ENCODE measurements at places on chromosomes 12 and 14. TPM values are rescaled to one million over a fixed set of nuclear protein-coding genes. Genes with fewer than 3 reads are reported as not detected.

The PLEKHH1 gene
- 5.2 TPM for total RNA-seq

The CLEC4C gene
- not detected for total RNA-seq

The ESR2 gene
- 1.2 TPM for total RNA-seq

The KRT85 gene
- total RNA-seq: not detected

The KRT76 gene
- total RNA-seq: not detected

The SLC6A13 gene
- 2.4 TPM for total RNA-seq

The SYNDIG1L gene
- 0.10 TPM for total RNA-seq

The INSM2 gene
- total RNA-seq: not detected

The AQP2 gene
- not detected for total RNA-seq

The CMTM5 gene
- total RNA-seq: 0.32 TPM

The PRIMA1 gene
- total RNA-seq: 5.0 TPM

The EIF2S3B gene
- 0.84 TPM for total RNA-seq

The OR10G2 gene
- total RNA-seq: not detected

The AQP5 gene
- total RNA-seq: 0.63 TPM

The KERA gene
- not detected for total RNA-seq

The NRIP2 gene
- total RNA-seq: 2.6 TPM

The PLCZ1 gene
- not detected for total RNA-seq

The DIO3 gene
- total RNA-seq: not detected

The KRT81 gene
- not detected for total RNA-seq

The PRPH gene
- not detected for total RNA-seq

The GLIPR1L2 gene
- 1.5 TPM for total RNA-seq

The TMX1 gene
- 11.7 TPM for total RNA-seq

The RPL10L gene
- not detected for total RNA-seq

The KRT72 gene
- total RNA-seq: not detected

The CRACR2A gene
- 6.4 TPM for total RNA-seq

The MARS1 gene
- 63.0 TPM for total RNA-seq

The CLEC7A gene
- total RNA-seq: 1.8 TPM

The LGR5 gene
- total RNA-seq: 0.15 TPM

The OVCH1 gene
- total RNA-seq: 0.12 TPM

The FAIM2 gene
- total RNA-seq: 7.7 TPM

The NTN4 gene
- total RNA-seq: 58.6 TPM

The OR4K5 gene
- total RNA-seq: not detected

The TSPAN19 gene
- not detected for total RNA-seq

The PEX5 gene
- total RNA-seq: 28.3 TPM

The ATL1 gene
- total RNA-seq: 0.28 TPM

The DBX2 gene
- total RNA-seq: not detected

The TRMT61A gene
- 5.3 TPM for total RNA-seq

The SSPN gene
- 75.9 TPM for total RNA-seq

The ZNF891 gene
- total RNA-seq: 0.91 TPM

The FAM90A1 gene
- not detected for total RNA-seq

The SIX6 gene
- not detected for total RNA-seq

The DAO gene
- not detected for total RNA-seq

Measured in heart left ventricle (tissue), 16 donors.